ENCODE measurements at places on chromosomes 7 and 10. TPM values are rescaled to one million over a fixed set of nuclear protein-coding genes. Genes with fewer than 3 reads are reported as not detected.

The RELN gene
- total RNA-seq, result not detected

DNA sequence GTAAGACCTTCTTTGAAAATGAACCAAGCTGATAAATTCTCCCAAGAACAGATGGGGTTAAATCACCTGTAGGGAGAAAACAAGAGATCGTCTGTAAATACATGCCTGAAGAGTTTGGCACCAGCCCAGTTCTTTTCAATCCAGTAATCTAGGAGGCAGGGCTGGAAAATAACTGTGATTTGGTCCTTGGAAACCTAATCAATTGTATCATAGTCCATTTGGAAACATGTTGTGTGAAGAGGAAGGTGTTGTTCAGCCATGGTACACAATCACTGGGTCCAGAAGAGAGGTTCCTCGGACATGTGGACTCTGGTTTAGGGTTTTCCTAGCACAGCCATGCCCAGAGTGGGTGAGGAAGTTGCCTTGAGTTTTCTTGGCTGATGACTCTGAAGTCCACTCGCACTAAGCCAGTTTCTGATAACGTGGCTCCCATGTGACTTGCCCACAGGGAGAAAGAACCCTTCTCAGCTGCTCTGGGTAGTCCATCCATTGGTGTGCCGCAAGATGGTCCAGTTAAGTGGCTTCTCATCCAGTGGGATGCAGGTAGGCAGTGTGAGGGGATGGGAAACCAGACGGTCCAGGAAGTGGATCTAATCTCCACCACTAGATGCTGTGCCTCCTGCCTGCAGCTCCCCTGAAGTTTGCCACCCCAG, 5.1 kb downstream of the BLNK start:
- no peak for DNase-seq
- H3K4me3 ChIP-seq, result no peak overlapping the region
- H3K36me3 ChIP-seq, result no peaks in the 10 kb centered on the region
- H3K27ac ChIP-seq, result no peak overlapping the region
- no peaks in the 10 kb centered on the region for H3K27me3 ChIP-seq

DNA sequence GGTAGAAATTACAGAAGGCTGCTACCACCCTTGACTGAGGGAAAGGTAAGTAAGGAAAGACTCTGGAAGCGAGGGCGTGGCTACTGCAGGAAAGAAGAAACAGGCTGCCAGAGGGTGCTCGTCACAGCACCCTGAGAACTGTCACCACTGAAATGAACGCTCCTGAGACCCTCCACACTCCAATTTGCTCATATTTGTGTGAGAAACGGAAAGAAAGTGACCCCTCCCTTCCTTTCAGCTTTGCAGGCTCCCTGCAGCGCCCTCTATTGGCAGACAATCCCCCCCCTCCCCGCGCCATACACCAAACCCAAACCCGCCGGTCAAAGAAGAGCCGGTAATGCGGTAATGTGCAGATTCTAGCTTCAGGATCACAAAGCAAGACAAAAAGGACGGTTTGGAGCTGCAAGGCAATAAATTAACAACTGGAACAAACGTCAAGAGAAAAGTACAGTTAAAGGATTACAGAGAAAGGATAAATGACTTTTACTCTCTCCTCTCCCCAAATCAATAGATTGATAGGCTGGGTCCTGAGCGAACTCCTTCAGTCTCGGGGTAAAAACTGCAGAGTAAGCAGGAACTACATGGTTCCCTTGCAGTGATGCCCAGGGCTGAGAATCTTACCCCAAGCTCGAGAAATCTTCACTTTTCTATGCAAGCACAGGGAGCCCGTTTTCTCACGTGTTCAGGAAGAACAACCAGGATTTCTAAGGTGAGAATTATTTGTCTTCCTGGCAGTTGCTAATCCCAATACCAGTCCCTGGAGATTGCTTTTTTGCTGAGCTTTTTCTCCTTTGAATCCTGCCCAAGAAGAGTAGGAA, 47.6 kb downstream of the STEAP1B start:
- no peaks in the 10 kb centered on the region for H3K36me3 ChIP-seq
- peak overlapping the region; percentile 17 for H3K4me3 ChIP-seq
- H3K27me3 ChIP-seq, result no peaks in the 10 kb centered on the region
- H3K4me1 ChIP-seq, result no peaks in the 10 kb centered on the region
- DNase-seq, result peak; percentile 71
- no peak overlapping the region for H3K27ac ChIP-seq

DNA sequence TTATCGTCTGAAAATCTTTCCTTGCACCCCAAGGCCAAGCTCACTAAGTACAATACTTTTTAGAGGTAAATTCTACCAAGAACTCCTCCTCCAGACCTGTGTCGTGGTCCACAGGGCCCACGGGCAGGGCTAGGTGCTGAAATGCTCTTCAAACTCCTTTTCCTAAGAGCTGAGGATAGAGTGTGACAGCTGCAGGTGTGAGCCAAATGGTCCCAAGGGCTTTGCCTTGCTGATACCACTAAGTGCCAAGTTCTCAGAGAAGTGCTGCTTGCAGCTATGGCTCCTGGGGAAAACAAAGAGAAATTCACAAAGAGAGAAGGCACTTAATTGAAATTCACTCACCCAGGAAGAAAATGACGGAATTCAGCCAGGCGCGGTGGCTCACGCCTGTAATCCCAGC, 868.9 kb upstream of the AUTS2 start:
- no peak overlapping the region for H3K27ac ChIP-seq
- H3K36me3 ChIP-seq, result no peaks in the 10 kb centered on the region
- DNase-seq, result no peak
- H3K4me1 ChIP-seq, result no peaks in the 10 kb centered on the region
- H3K27me3 ChIP-seq, result no peaks in the 10 kb centered on the region

DNA sequence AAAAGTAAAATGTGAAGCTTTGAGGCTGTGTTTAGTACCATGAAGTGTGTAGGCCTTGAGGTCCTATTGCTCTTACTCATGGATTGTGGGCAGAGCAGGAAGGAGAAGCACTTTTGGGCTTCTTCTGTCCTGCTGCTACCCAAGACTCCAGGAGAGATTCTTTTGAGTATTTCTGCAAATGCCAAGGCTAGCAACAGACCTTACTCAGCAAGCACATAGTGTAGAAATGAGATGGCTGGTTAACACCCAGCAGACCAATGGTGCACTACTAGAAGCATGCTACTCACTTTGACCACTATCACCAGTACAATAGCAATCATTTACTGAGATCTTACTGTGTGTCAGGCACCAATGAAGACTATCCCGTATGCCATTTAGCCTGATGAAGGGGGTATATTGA, 3.2 kb downstream of the PLPP4 start:
- H3K36me3 ChIP-seq, result no peaks in the 10 kb centered on the region
- no peak overlapping the region for H3K27ac ChIP-seq
- H3K27me3 ChIP-seq, result peaks cover 59% of the 10 kb centered on the region
- no peak overlapping the region for H3K4me3 ChIP-seq
- DNase-seq, result no peak
- H3K4me1 ChIP-seq, result peaks cover 4% of the 10 kb centered on the region

DNA sequence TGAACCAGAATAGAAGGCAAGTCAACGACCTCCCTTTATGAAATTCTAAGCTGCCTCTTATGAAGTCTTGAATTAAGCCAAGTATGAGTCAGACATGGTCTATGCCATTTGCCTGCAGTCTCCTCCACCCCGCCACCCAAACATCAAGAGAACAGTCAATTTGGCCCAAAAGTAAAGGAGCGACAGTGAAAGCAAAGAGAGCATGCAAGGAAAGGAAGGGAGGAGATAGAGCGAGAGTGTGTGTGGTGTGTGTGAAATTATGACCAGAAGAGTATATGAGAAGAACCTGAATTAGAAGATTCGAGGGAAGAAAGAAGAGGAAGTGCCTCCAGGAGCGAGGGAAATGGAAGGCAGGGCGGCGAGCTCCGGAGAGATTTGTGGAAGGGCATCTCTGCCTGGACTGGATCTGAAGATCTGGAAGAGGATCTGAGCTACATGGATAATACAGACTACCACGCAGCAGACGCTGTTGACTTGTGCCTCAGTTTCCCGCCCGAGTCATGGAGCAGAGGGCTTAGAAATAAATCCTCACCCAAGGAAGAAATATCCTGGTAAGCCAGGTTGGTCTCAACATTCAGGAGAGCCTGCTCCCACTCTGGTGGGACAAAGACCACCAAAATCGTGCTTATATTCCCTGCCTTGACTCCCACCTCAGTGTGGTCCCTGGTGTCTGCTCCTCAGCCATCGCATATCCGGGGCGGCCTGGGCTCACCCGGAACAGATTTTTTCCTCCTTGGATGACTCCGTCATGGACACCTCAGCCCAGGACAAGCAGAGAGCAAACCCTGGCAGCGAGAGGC, 459 bp downstream of the ZDHHC6 start:
- peak overlapping the region; percentile 98 for H3K27ac ChIP-seq
- H3K4me1 ChIP-seq, result peaks cover 5% of the 10 kb centered on the region
- peak overlapping the region; percentile 91 for H3K4me3 ChIP-seq
- peaks cover 23% of the 10 kb centered on the region for H3K36me3 ChIP-seq

- no peaks in the 10 kb centered on the region for H3K27me3 ChIP-seq
- no peak for DNase-seq
- H3K4me1 ChIP-seq, result no peaks in the 10 kb centered on the region
- H3K4me3 ChIP-seq, result no peak overlapping the region
These were observed 128.2 kb downstream of the TAX1BP1 start for GRCh38 chr7:27868131-27868550.

- H3K36me3 ChIP-seq, result no peaks in the 10 kb centered on the region
- H3K4me3 ChIP-seq, result no peak overlapping the region
- DNase-seq, result no peak
- H3K27ac ChIP-seq, result no peak overlapping the region
- H3K27me3 ChIP-seq, result no peaks in the 10 kb centered on the region
- H3K4me1 ChIP-seq, result no peaks in the 10 kb centered on the region
These were observed 183.5 kb downstream of the POM121L12 start for GRCh38 chr7:53218730-53219504.

DNA sequence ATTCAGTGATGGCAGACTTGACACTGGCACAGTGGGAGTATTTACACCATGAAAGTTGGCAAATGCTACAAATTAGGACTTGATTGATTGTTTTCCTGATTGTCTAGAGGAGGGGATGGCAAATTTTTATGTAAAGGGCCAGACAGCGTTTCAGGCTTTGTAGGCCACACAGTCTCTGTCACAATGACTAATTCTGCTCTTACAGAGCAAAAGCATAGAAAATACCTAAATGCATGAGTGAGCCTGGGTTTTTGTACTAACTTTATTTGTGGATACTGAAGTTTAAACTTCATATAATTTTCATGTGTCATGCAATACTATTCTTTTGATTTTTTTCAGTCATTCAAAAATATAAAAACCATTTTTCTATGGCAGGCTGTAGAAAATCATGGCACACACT, 9.0 kb upstream of the ARMS2 start:
- no peak overlapping the region for H3K27ac ChIP-seq
- no peaks in the 10 kb centered on the region for H3K36me3 ChIP-seq
- no peak for DNase-seq

The FAM25G gene
- total RNA-seq, result not detected

DNA sequence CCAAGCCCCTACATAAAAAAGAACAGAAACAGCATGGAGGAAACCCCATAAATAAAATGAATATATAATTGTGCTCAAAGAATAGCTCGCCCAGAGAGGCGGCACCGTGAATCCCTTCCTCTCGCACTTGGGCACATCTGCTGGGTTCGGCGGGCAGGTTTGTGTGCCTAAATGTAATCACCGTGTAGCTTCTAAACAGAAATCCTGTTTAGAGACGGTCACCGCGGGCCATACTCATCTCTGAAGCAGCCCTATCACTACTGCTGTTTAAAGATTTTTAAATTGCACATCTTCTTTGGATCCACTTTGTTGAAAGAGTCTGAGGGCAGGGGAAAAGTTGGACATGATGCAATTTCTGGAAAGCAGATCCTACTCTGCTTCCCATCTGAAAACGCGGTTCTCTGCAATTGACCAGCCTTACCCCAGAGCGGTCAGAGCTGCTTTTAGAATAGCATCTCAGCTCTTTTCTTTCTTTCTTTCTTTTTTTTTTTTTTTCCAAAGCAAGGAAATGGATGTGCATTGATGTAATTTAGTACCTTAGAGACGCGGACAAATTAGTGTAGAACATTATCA, 6.4 kb downstream of the DRGX start:
- H3K27ac ChIP-seq, result no peak overlapping the region
- H3K4me1 ChIP-seq, result no peaks in the 10 kb centered on the region
- no peak overlapping the region for H3K4me3 ChIP-seq
- H3K36me3 ChIP-seq, result no peaks in the 10 kb centered on the region
- H3K27me3 ChIP-seq, result peaks cover 83% of the 10 kb centered on the region
- no peak for DNase-seq

DNA sequence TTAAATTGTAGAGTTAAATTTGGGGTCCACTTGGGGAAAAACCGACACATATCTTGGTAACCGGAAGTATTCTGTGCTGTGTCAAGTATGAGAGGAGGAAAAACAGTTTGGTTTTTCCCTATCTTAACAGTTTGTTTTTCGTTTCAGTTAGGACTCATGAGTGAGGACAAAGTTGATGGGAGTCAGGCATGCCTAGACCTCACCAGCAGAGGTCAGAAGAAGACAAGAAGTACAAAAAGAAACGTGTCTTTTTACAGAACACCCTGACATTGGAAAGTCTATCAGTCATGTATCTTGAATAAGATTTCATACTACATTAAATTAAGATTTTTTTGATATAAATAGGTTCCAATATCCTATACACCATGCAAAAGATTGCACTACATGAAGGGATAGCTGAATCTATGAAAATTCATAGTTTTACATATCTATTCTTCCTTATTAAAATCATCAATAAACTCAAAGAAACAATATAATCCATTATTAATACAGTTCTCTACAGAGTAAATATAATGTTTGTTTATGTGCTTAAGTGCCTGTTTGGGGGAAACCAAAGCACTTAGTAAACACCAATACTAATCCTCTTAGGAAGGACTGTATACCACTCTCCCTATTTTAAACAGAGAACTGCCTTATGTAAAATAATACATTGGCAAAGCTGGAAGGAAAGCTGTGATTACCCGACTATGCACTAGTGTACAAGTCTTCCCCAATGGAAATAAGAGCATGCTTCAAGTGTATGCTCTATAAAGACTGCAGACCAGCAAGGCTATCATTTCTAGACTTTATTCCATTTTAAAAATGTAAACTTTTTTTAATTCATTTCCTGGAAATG, 95.6 kb downstream of the USP6NL start:
- H3K27ac ChIP-seq, result peak overlapping the region; percentile 26
- H3K27me3 ChIP-seq, result no peaks in the 10 kb centered on the region
- no peaks in the 10 kb centered on the region for H3K36me3 ChIP-seq
- peak; percentile 80 for DNase-seq
- H3K4me3 ChIP-seq, result no peak overlapping the region

DNA sequence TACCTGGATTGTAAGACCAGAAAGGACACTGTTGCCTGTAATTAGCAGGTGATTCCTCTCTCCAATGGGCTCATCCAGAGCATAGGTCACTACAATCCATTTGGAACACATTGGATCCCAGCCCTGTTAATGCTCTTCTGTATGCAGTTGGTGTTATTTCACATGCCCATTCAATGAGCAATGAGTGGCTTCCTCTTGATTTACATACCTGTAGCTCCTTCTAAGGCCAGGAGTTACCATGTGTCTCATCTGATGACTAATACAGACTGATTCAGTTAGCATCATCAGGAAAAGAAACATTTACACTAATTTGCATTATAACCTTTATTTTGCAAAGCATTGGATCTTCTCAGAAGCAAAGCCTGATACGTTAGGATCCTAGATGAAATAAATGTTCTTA, 83.1 kb upstream of the NPVF start:
- no peak overlapping the region for H3K27ac ChIP-seq
- DNase-seq, result no peak
- H3K27me3 ChIP-seq, result peaks cover 4% of the 10 kb centered on the region
- no peaks in the 10 kb centered on the region for H3K4me1 ChIP-seq
- H3K4me3 ChIP-seq, result no peak overlapping the region

Data from A673 (cell line).